ENCODE measurements at places on chromosomes 2 and 18.

DNA sequence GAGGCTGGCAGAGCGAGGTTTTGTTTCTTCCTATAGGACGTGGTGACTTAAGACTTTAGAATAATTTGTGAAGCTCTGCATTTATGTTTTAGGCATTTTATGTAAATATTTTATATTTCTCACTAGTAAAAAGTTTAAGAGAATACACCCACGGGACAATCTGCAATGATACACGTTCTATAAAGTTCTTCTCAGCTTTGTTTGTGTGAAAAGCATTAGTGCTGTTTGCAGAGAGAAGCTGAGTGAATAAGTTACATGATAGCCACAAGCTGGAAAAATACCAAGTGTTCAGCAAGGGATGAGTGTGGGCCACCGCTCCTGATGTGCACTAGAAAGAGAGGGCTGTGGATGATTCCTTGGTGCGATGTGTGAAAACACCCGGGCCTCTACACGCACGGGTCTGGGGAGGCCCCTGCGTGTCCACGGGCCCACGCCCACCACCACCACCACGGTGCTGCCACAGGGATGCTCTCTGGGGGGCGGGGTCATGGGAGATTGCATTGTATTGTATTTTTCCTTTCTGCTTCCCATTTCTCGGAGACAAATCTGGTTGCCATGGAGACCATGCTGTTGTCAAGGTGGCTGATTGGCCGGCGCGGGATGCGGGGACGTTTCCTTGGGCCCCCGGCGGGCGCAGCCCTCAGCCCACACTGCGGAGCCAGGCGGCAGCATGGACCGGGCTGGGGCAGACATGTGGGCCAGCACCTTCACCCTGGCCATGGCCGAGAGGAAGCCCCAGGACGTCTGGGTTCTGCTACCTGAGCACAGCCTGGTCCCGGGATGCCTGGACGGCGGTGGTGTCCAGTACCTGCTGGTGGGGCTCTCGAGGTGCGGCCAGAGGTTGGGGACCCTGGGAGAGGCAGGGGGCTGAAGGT, at the start of gene RTP5:
Gene RTP5, plus strand, starts transcription at position 643 of the 875 bp plus-strand sequence. Its CDS starts 28 bp downstream, at position 671.
- DNase-seq: no peak

DNA sequence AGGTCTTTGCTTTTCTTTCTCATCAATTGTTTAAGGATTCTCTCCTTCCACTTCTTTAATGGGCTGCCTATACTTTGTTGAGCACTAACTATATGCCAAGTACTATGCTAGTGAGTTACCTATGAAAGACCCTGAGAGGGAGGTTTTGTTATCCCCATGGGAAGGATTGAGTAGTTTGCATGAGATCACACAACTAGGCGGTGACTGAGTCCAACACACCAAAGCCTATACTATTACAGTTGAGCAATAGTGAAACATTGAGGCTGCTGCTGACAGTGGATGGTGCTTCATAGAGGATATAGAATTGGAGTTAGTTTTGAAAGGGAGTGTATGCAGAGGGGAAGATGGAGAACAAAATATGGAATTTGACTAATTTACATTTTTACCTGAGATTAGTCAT, 15.8 kb downstream of the NABP1 start:
- DNase-seq: no peak

GRCh38 chr2:235588750-235589149, 94.9 kb downstream of the AGAP1 start:
- DNase-seq: no peak

DNA sequence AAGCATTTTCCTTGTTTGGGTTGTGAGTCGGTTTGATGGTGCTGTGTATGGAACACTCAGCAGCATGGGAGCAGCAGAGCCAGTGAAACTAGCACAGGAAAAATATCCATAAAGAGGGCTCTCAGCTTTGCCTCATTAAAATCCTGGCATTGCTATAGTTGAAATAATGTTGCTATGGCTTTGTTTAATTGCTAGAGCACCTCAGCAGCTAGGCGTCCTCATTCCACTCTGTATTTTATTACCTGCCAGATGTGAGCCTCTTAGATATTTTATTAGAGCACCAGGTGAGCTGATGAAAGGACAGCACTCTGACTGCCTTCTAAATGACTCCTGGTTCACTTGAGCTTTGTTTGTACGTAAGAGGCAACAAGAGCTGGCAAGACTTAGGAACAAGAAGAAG, 232.4 kb downstream of the MTX2 start:
- no peak for DNase-seq

GRCh38 chr2:149687052-149687427, 99.5 kb upstream of the MMADHC start:
- no peak for DNase-seq

DNA sequence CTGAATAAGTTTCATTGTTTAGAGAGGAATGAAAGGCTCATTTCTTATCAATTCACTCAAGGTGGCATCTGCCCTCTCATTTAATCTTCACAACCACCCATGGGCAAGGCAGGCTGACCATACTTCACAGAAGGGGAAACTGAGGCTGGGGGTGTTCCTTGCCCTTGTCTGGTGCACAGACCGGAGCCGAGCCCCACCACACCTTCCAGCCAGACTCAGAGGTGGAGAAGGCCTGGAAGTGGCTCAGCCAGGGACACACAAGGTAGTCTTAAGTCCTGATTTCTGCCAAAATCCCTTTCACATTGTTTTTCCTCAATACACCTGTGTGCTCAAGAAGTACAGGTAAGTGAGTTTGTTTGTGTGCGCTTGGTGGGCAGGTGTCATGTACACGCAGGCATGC, 111.9 kb upstream of the TEX51 start:
- DNase-seq: no peak

- no peak for DNase-seq
These were observed 13.6 kb downstream of the OTX1 start for GRCh38 chr2:63064197-63064596.

- DNase-seq: no peak
These were observed 101.2 kb downstream of the MCFD2 start for GRCh38 chr2:46814160-46814961.

DNA sequence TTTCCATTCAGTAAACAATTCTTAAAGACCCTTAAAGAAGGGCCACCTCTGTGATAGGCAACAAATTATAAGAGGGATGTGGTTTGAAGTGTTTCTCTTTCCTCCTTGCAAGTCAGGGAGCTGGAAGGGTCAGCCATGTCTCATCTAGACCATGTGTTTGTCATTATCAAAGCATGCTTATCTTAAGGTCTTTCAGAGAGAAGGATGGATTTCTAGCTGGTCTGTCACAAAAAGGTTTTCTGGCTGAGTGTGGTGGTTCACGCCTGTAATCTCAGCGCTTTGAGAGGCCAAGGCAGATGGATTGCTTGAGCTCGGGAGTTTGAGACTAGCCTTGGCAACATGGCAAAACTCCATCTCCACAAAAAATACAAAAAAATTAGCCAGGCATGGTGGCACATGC, 59.2 kb upstream of the PEX13 start:
- no peak for DNase-seq

- DNase-seq: no peak
These were observed 46.3 kb downstream of the MYO7B start for GRCh38 chr2:127581516-127582490.
